Stimulated activated CD4-positive, alpha-beta T cell treated with anti-CD3 and anti-CD28 coated beads, Interleukin-1b, Interleukin-23, amount 100 ng/mL, for 4 hours (primary cell): ENCODE measurements at places on chromosomes 4 and X.

GRCh38 chrX:45986971-45987370 lies 558.2 kb downstream of the ZNF674 start:
- no peak for DNase-seq

- no peak for DNase-seq
Observed at GRCh38 chr4:151951671-151952050, 190.9 kb upstream of the GATB start.

GRCh38 chrX:154068560-154068959 lies 29.0 kb downstream of the MECP2 start:
- DNase-seq, result no peak

DNA sequence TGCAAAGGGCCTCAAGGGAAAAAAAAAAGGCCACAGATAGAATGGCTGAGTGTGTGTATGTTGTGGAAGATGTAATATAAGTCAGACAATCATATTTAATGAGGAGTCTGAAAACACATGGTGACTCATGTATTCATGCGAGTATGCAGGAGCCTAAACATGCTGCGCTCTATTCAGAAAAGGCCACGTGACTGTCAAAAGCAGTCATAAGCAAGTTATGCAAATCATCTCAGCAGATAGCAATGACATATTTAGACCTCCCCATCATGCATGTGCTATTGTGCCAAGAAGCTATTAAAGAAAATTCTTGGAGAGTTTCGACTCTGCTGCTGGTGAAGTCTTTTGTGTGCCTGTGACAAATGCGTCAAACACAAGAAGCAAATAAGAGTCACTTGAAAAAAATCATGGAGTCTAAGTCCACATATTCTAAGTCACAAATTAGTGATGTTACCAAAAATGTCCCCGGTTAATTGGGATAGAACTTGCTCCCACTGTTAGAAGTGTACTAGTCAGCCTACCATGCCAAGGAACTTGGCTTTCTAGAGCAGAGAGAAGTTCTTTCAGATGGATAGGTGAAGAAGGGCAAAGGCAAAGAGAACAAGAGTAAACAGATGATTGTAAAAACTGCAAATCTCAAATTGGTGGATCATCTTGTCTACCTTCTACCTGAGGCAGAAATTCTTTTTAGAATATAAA lies 5.0 kb downstream of the LNX1 start:
- no peak for DNase-seq

DNA sequence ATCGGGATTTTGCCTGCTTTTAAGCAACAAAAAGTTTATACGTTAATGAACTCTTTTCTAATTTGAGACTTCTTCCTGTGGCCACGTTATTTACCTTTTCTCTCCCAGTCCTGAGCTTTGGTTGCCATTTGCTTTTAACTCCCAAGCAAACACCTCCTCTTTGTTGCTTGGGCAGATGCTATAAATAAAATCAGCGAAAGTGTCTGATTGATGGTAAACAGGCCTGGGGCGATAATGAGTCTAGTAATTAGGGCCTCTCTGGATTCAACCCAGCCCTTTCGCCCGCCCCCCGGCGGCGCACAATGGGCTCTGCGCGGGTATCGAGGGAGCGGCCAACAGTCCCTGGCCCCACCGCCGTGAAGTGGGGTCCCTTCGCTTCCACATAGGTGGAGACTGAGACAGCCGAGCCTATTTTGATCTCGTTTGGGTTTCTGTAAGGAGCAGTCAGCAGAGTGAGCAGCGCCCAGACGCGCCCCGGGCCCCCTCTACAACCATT lies 790 bp downstream of the CLGN start:
- no peak for DNase-seq

DNA sequence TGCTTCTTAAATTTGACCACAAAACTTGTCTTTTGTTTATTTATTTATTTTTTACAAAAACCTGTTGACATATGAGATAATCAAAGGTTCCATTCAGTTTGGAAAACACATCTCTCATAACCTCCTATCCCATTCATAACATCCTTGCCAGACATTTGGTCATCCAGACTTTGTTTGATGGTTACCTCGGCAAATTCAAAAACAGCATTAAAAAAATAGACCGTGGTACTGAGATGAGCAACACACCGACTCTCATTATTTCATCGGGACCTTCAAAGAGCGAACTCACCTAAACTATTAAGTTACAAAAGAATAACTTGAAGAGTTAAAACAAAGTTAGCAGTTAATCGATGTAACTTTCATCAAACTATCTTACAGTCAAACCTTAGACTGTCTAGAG lies 85.8 kb upstream of the RPS6KA3 start:
- no peak for DNase-seq
